Nephron progenitor cell (in vitro differentiated cells): ENCODE measurements at places on chromosomes 3 and 15.

GRCh38 chr3:143068059-143068458 is 51.5 kb upstream of the CHST2 start:
- no peak for DNase-seq

GRCh38 chr3:14517601-14518431 is 22.3 kb downstream of the GRIP2 start:
- DNase-seq: no peak

DNA sequence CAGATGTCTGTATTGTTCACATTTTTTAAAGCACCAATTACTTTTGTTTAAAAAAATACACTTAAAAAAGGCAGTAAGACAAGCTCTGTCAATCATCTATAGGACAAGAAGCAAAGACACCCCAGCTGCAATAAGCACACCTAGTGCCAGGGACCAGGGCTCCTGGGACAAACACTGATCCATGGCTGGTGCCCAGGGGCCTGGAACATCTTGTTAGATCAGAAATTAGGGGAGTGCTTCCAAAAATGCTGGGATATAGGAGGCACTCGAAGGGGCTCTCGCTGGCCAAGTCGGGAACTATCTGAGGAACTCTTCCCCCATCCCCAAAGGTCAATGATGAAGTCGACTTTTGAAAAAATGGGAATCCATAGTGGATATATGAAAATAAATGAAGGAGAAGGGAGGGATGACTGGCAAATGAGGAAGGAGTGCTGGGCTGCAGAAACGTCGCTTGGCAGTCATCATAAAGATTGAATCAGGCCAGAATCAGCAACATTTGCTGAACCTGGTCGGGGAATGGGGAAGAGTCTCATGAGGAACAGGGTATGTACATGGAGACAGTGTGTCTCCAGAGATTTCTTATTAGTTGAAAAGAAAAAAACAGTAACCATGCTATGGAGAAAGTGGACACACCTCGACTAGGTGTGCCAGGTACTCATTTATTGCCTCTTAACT is 28.5 kb downstream of the TSPAN3 start:
- DNase-seq: no peak

- DNase-seq: no peak
Observed at GRCh38 chr3:106034313-106034712, 165.5 kb upstream of the CBLB start.

DNA sequence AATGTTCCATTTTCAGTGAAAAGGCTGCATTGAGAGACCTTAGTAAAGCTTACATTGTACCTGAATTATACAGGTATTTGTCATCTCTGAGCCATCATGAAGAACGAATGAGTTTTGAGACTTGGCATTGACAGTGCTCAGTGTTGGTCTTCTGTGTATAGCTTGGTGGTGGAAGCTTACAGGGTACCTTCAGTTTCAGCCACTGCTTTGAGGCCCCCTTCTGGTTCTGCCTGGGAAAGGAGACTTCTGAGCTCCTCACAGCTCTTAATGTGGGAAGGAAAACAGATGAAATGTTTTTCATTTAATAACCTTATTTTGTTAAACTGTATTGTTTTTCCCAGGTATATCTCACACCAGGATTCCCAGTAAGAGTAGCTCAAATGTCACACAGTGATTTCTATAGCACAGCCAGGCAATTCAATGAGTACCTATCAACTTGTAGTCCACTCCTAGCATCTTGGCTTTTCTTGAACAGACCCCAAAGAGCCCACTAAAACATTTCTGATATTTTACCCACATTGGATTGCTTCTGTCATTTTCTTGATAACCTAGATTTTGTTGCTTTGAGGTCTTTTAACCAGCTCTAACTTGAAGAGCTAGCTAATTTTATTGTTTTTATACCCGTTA is 5.6 kb downstream of the SERPINI1 start:
- DNase-seq: peak; percentile 30

- no peak for DNase-seq
Observed at GRCh38 chr15:57015897-57016296, 97.5 kb downstream of the TCF12 start.

- no peak for DNase-seq
Observed at GRCh38 chr3:69292959-69293574, 92.8 kb downstream of the FRMD4B start.

DNA sequence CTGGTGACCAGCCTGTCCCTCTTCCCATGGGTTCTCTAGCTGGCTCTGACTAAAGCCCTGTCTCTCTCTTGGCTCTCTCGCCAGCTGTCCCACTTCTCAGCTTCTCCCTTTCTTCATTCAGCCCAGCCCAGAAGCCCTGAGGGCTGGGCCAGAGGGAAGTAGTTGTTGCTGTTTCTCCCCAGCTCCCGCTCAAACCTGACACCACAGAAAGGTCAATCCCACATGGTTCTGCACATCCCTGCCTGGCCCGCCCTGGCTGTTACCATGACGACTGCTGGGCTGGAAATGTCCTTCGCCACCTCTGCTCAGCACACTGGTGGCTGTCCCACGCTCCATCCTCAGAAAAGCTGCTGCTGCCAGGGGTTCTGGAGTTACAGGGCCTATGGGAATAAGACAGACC is 25.9 kb downstream of the CCDC32 start:
- peak; percentile 72 for DNase-seq

GRCh38 chr3:51498876-51499738 is 708 bp downstream of the DCAF1 start:
- peak; percentile 93 for DNase-seq

DNA sequence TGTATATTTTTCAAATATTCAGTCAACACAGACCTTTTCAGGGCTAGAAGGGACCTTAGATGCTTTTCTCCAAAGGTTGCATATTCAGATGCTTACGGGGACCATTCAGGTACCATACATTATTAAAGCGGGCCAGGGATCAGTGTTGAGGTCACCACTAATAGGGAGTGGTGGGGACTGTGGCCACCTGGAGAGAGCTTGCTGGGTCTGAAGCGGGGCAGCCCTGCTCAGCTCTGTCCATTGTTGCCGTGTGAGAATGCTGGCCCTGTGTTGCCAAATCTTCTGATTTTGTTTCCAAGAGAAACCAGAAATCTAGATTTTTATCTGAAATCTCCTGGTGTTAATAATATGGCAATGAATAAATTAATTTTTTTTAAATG is 23.7 kb downstream of the ABHD2 start:
- no peak for DNase-seq

DNA sequence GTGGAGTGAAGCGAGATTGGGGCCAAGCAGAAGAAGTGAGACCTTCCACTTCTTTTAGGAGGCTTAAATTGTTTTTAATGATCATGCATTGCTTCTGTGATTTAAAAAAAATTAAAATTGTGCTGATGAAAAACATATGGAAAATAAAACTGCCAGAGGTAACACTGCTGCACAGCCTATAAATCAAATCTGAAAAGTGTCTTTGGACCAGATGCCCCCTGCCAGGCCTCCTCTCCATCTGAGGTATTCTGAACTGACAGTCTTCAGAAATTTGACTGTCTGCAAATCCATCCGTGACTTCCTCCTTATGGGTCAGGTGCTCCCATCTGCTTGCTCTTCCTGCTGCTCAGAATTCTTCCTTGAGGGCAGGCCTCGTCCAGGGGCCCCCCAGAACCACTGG is 108.5 kb upstream of the NR2E3 start:
- no peak for DNase-seq

GRCh38 chr3:58620421-58620820 is 43.2 kb upstream of the FAM107A start:
- DNase-seq: no peak

GRCh38 chr15:40081691-40082194 is 26.9 kb downstream of the BMF start:
- DNase-seq: peak; percentile 54

DNA sequence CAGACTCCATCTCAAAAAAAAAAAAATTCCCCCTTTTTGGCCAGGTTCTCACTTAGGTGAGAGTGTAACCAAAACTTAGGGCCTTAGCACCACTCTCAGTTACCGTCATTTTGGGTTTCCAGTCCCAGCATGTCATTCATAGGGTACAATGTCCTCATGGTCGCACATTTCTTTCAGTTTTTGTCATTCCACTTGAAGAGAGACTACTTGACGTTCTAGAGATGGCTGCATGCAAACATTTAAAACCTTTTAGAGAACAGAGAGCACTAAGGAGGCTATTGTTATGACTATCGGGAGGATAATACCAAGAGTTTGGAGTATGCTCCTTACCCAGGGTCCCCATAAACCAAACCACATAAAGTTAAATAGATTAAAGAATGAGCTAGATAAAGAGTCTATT is 37.9 kb upstream of the THUMPD3 start:
- DNase-seq: no peak

DNA sequence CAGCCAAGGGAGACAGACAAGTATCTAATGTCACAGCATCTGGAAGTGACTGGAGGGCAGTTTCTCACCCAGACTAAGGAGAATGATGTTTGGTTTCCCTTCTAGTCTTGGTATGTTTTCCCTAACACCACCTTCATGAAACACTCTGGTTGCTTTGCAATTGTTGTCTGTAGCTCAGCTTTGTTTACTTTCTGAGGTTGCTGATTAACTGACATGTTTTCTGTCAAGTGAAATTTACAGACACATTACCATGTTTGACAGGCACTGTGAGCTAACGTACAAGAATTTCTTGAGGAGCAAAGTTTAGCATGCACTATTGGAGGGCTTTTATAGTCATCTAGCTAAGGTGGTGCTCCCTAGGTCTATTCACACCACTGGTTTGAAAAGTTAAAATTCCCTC is 131.6 kb upstream of the NECTIN3 start:
- DNase-seq: no peak

DNA sequence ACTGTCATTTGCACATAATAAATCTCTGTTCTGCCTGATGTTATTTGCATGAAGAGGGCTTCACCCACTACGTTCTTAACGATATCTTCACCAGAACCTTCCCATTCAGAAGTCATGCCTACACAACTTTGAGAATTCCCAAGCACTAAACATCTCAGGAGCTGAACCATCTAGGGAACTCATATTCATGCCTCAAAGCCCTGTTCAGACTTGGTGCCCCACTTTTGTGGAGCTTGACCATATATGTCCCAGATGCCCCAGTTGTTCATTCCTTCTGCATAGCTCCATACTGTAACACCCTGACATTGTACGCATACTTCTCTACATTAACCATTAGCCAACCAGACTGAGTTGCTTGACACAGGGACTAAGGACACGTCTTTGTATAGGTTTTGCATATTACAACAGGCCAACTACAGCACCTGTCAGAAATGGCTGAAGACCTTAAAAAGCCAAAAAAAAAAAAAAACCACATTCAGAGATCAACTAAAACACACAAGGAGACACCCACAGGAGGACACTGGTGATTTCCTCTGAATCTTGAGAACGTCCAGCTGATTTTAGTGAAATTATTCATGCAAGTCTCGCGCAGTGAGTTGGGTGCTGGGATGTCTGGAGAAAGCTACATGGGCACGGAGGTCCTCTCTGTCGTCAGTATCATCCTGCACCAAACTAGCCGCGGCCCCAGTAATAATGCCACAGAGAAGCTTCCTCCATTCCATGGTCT is 141.4 kb downstream of the FOXP1 start:
- no peak for DNase-seq

DNA sequence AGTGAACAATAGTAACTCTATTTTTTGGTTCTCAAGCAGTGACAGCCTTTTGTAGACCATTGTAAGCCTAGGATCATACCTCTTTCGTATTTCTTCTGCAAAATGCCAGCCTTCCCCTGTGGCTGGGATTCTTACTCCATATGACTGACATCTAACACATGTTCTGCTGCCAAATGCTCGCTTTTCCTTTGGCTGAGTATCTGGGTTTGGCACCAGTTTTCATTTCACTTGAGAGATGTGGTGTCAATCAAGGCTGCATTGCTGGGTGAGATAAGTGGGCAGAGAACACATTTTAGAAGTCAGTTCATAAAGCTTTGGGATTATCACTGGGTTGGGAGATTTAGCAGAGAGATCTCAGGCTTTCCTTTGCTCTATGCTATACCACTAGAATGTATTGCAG is 514.7 kb upstream of the SGO1 start:
- no peak for DNase-seq

DNA sequence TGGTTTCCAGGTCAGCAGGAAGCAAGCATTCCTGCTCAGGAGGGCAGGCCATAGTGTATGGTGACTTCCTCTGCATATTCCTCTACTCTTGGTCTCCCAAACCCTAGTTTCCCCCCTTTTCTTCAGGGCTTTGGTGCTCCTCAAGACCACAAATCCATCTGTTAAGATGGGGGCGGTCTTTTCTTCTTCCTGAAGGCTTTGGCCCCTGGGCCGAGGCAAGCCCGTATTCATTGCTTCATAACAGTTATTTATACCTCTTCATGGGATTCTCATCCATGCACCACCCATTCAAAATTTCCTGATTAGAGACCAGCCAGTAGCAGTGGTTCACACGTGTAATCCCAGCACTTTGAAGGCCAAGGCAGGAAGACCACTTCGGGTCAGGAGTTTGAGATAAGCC is 62.1 kb upstream of the IL12A start:
- DNase-seq: no peak

DNA sequence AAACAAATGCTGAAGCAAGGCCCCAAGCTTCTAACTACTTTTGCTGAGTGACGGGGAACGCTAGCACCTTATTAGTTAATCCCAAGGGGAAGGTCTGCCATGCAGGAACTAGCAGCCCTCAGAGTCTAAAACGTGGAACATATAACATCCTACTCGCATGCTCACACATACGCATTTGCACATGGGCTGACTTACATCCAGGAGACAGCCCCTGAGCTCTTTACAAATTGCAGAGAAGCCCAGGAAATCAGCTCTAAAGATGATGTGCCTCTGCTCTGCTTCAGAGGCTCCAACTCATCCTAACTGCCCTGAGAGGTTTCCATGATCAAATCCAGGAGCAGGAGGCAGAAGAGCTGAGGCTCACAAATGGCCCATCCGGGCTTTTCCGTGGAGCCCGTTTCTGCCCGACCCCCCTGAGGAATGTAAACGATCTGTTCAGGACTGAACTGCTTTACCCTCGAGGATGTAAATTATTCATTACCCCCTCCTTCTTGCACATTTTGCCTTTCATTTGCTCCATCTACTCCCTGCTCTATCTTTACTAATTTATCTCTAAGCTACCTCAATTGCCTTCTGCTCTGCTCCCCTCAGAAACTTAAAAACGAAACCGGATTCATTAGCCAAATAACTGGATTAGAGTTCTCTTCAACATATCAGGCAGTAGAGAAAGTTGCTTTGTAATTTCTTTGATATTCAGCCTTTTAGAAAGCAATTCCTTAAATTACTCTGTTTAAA is 141.9 kb upstream of the CCDC54 start:
- peak; percentile 16 for DNase-seq

GRCh38 chr3:69563981-69564380 is 175.3 kb upstream of the MITF start:
- no peak for DNase-seq
